Diencephalon (tissue), 1 donor: ENCODE measurements at places on chromosomes 3 and 15. TPM values are rescaled to one million over a fixed set of nuclear protein-coding genes. Genes with fewer than 3 reads are reported as not detected.

The ERC2 gene
- total RNA-seq, result 126 TPM

The PP2D1 gene
- total RNA-seq, result not detected

The FHIT gene
- total RNA-seq, result 174 TPM

The THAP10 gene
- 6.0 TPM for total RNA-seq

The ETV5 gene
- total RNA-seq, result 22.6 TPM
